ENCODE measurements at places on chromosomes 12 and 14.

DNA sequence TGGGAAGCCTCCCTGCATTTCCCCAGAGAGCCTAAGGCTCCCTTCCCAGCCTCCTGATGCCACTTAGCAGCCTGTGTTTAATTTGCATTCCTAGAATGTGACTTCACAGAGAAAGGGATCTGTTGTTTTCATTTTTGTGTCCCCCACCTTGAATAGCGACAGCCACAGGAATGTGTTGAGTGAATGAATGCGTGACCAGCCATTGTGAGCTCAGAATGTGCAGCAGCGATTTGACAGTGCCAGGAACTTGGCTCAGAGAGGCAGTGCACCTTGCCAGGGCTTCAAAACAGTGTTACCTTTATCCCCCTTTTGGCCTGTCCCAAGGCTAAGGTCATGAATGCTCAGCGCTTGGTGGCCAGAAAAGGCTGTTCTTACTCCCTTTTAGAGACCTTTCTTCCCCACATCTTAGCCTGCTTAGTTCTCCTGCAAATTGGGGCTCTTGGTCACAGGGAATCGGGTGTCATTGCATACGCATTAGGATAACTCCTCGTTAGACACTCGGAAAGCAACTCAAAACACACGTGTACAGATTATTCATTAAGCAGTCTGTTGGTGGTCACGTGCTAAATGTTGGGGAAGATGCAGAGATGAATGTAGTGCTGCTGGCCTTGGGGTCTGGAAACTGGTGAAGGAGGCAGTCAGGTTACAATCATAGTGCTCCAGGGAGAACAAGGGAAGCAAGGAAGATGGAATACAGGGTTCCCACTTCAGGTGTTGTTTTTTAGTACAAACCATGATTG lies 9.8 kb downstream of the NTF3 start:
- DNase-seq = peak; percentile 53

DNA sequence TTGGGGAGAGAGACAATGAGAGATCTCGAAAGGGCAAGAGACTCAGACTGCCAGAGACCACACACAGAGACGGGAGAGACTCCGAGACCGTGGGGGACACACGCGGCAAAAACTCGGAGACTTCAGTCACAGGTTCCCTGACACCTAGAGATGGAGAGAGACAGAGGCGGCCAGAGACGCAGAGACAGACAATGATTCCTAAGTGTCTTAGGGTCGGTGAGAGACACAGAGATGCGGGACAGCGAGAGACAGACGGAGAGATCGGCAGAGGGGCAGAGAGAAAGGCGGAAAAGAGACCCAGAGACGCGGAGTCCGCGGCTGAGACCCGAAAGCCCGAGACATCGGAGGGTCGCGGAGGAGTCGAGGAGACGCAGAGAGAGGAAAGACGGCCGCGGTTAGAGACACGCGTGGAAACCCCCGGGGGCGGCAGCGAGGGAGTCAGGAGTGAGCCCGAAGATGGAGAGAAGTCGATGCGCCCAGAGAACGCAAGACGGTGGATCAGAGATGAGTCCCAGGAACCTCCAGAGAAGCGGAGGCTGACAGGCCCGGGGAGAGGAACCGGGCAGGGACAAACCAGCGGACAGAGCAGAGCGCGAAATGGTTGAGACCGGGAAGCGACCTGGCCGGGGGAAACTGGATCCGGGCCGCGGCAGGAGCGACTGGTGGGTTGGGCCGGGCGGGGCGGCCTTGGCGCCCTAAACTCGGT lies 7.8 kb downstream of the LHX5 start:
- no peak for DNase-seq

DNA sequence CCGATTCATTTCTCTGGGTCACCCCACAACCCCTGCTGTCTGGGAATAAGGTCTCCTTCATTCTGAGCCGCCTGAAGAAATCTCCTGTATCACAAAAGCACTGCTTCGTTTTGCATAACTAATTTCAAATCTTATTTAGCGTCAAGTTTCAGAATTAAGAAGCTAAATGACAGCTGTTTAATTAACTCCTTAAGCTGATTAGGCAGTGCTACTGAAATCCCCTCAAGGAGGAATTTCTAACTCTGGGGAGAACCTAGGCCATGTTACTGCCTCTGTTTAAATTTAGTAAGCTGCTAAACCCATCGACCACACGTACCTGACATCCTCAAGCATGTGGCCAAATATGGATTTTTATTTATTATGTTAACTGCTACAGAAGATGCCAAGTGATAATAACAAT lies 373.6 kb downstream of the GLT1D1 start:
- DNase-seq = no peak

DNA sequence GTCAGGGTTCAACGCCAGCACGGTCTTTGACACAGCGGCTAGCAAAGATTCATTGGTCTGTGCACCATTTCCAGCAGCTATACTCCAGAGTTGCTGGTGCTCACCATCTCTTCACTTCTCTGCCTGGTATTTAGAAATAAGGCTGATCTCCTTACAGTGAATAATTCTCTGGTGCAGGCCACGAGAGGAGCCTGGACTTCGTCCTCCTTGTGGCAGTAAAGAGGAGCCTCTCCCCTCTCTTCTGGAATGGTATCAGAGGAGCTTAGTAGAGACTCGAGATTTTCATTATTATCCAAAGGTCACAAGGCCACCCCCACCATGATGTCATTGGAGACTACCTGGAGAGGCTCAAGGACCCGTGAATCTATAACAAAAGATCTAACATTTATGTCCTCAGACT lies 30.8 kb upstream of the BCL2L14 start:
- DNase-seq = no peak

GRCh38 chr12:5076761-5077160 lies 33.1 kb downstream of the KCNA5 start:
- DNase-seq = no peak

GRCh38 chr12:64900540-64900939 lies 76.1 kb downstream of the TBC1D30 start:
- DNase-seq = no peak

DNA sequence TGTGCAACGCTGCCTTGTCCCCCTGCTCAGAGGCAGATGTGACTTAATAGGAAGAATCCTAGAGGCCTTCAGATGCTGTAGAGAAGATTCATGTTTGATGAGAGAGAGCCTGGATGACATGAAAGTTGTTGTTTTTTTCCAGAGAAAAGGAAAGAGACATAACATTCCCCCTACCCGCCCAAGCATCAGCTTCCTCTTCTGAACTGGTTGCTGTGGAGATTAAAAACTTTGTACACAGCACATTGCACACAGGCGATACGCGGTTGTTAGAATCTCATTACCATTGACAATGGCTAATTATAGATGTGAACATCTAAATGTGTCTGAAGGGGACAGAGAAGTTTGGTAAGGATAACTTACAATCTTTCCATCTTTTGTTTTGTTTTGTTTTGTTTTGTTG lies 13.6 kb upstream of the ETFBKMT start:
- DNase-seq = no peak

DNA sequence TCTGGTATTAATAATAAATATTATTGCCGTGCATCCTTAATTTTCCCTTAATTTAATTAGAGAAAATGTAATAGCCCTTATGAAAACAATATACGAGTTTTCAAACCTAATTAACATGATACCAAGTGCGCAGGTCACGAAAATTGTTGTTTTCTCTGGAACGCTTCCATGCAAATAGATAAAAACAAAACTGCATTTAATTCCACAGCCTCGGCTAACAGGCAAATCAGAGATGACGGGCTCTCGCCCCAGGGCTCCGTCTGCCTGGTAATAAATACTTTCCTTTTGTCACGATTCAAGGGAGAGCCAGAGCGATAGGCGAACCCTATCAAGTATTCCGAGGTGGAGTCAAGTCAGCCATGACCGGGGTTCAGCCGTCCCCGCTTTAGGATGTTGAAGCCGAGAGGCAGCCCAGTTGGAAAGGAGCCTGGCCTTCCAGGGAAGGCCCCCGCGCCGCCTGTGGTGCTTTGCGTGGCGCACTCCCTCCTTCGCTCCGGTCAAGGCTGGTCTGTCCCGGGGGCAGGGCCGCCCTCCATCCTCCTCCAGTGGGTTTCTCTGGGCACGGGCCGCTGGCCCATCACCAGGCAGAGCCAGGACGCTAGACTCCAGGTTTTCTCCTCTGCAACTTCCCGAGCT lies 137.8 kb upstream of the GSC start:
- no peak for DNase-seq

DNA sequence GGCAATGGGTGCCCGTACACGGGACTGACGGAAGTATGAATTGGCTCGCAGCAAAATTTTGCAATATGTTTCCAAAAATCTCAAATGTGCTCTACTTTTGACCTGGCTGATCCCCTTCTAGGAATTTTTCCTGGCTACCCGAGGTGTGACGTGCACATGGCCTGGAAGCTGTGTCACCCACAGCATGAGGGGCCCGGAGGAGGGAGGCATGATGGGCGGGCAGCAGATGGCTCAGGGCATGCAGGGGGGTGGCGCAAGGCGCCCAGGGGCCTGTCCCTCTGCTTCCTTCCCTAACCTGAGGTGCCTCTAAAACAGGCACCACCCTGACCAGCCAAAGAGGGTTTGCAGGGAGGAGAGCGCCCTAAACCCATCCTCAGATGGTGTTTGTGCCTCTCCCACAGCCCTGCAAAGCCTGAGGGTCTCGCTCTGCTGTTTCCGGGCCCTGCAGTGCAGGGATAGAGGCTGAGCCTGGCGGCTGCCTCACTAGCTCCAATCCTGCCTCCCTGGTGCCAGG lies 6.7 kb downstream of the GPR132 start:
- DNase-seq = no peak

DNA sequence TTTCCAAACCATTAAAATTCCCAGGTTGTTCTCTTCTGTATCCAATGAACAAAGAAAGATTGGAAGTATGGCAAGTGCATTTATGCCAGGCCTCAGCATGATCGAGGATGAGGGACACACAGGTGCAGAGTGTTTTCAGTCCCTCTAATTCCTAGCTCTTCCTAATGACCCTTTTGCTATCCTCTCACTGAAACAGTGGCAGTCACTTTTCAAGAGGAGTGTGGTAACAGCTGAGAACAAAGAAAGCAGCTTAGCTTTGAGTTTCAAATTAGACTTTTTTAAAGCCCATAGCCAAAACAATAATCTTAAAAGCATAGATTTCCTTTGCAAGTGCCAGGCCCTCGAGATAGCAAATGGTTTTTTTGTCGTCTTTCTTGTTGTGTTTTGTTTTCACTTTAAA lies 110.8 kb downstream of the KCNH5 start:
- DNase-seq = no peak

DNA sequence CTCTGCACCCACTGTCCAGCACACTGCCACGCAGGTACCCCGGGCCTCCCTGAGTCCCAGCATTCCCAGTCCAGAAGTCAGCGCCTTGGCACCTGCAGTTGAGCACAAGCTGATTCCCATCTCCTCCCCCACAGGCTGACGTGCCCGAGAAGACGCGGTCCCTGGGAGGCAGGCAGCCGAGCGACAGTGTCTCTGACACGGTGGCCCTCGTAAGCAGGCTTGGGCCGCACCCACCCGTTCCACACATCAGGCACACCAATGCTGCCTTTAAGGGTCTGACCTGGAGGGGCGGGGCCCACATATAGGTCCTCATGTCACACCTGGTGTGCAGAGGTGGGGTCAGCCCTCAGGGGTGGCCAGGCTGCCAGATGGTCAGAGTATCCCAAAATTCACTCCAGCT lies 18.4 kb upstream of the TEX22 start:
- DNase-seq = no peak

GRCh38 chr12:105640761-105641160 lies 310.3 kb downstream of the C12orf75 start:
- no peak for DNase-seq

DNA sequence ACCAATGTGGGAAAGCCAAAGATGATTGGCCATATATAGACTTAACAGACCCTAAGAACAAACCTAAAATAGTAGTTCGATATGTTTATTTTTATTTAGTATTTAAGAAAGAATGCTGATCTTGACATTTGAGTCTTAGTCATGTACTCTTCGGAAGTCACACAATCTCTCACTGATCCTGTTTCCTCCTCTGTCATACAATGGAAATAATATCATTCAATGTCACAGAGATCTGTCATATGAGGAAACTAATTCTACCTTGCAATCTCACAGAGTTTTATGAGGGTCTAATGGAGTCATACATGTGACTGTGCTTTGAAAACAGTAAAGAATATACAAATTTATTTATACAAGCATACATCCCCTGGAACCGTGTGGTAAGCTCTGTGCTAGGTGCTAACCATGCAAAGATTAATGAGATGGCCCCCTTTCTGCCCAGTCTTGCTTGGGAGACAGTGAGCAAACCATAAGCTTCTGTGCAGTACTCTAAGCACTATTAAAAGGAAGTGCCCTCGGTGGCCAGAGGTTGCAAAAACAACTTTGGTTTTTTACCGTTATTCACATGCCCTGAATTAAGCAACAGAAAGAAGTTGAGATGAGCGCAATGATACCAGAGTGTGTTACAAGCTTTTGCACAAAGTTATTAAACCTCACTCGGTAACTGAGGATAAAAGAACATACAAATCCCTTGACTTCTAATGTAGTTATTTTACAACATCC lies 1.7 kb upstream of the LIN7A start:
- no peak for DNase-seq

GRCh38 chr12:76193961-76194360 lies 109.5 kb upstream of the NAP1L1 start:
- DNase-seq = no peak
